Suppressor macrophage treated with lipopolysaccharide for 4 hours (primary cell): ENCODE measurements at places on chromosomes 7 and 10.

- DNase-seq: no peak
These were observed 93.3 kb upstream of the RET start for GRCh38 chr10:42983591-42983990.

DNA sequence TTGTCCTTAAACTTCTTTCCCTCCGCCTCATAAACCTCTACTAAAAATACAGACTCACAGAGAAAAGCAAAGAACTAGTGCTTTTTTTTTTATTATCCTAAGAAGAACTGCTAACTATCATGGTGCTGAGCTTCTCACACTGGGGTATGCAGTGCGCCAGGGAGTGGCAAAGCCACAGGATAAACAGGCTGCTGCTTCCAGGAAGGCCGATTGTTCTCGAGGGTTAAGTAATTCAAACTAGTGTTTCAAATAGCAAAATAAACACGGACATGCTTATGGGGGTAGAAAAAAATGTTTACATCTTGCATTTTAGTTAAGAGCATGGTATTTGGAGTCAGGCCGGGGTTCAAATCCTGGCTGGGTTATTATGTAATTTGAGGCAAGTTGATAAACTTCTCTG lies 157.0 kb downstream of the TAX1BP1 start:
- DNase-seq: no peak

DNA sequence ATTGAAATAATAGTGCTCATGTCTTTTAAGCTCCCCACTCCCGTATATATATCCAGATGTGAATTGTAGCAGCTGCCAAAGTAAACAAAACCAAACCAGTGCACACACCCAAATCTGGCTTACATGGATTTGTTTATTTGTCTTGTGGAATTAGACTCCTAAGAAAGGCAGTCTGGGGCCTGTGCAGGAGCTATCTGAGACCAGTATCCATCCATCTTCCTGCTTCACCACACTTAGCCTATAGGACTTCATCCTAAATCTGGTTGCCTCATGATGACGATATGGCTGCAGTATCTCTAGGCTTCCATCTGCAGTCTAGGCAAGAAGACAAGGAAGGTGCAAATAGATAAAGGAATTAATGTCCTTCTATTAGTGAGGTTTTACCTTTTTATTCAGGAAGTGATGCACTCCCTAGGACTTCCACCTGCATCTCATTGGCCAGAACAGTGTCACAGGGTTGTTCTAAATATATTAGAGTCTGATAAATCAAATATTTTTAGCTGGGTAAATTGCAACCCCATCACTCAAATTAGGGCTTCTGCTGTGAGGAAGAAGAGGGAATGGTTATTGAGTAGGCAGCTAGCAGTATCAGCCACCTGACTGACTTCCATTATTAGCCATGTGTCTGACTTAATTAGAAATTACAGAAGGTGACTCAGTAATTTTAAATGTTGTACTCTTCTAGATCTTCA lies 6.0 kb downstream of the WIPF3 start:
- no peak for DNase-seq

DNA sequence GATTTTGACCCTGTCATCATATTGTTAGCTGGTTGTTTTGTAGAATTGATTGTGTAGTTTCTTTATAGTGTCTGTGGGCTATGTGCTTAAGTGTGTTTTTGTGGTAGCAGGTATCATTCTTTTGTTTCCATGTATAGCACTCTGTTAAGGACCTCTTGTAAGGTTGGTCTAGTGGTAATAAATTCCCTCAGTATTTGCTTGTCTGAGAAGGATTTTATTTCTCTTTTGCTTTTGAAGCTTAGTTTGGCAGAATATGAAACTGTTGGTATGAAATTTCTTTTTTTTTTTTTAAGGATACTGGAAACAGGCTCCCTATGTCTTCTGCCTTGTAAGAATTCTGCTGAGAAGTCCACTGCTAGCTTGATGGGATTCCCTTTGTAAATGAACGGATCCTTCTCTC lies 1073.4 kb downstream of the LRMDA start:
- no peak for DNase-seq

DNA sequence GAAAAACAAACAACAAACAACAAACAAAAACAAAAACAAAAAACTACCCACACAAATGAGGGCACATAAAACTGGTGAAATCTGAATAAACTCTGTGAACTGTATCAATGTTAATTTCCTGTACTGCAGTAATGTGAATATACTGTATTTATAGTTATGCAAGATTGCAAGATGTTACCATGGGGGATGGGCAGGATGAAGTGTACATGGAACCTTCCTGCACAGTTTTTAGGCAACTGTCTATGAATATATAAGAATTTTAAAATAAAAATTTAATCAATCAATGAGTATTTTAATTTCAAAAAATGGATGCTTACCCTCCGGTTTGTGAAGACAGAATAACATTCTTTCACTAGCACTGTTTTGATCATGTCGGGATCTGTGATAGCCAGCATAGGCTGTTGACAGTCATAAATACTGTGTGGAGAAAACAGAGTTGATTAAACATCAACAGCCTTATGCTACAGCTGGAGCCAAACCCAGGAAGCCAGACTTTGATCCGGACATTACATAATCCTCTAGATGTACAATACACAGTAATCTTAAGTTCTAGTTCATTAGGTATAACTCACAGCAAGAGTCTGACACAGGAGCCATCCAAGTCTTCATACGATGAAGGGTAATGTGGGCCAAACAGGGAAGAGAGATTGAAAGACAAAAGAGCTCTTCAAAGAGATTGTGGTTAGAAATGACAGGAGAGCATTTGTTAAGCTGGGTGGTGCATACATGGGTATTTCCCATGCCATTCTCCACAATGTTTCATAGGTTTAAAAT lies 14.8 kb downstream of the CYP3A7 start:
- DNase-seq: no peak

DNA sequence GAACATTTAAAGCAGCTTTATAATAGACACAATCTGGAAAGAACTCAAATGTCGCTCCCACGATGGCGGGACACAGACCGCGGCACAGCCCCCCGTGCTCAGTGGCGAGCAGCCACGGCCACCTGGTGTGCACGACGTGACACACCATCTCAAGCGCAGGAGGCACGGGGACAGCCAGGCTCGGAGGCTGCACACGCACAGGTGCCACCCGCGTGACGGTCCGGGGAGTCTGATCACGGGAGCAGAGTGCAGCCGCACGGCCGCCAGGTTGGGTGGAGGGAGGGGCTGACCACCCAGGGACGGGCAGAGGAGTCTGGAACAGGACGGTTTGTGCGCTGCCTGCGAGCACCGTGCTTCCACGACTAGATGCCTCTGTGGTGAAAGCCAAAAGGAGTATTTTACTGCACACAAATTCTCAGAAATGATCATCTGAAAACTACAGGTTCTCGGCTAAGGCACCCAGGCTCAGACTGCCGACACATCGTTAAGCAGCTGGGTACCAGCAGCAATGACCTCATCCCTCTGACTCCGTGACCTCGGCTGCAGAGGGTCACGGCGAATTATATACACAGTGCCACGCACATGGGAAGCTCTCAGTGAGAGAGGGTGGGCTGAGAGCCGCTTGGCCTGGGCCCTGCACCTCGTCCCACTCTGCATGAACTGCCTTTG lies 7.5 kb upstream of the GPER1 start:
- no peak for DNase-seq

DNA sequence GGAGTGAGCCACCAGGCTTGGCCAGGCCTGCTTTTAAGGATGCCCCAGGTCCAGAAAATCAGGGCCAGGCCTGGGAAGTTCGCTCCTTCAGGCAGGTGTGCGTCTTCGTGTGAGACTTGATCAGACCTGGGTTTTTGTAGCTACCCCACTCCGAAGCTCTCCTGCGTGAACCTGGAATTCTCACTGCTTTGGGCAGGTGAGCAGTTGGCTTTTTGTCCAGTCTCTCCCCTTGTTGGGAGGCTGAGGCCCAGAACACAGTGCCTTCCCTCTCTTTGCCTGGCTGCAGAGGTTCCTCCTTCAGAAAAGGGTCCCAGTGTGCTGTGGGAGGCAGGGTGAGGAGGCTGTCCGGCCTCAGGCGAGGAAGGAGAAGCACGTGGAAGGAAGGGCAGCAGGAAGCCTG lies 27.3 kb downstream of the ZNF783 start:
- DNase-seq: no peak

GRCh38 chr7:86926732-86927131 lies 132.7 kb downstream of the ELAPOR2 start:
- DNase-seq: peak; percentile 53

DNA sequence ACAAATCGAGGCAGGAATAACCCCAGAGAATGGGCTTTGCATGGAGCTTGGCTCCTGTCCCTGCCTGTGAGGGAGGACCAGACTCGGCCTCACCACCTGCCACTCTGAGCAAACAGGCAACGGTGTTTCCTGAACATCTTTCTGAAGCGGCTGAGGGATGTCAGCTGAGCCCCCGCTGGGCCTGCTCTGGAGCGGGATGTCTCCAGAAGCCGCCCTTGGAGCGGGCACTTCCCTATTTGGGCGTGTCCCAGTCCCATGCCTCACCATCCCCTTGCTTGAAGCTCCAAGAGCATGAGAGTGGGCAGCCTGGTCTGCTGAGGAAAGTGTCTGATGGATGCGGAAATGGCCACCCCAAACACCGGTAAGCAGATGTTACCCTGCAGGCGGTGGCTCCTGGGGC lies 10.2 kb downstream of the ALKBH4 start:
- DNase-seq: peak; percentile 40

DNA sequence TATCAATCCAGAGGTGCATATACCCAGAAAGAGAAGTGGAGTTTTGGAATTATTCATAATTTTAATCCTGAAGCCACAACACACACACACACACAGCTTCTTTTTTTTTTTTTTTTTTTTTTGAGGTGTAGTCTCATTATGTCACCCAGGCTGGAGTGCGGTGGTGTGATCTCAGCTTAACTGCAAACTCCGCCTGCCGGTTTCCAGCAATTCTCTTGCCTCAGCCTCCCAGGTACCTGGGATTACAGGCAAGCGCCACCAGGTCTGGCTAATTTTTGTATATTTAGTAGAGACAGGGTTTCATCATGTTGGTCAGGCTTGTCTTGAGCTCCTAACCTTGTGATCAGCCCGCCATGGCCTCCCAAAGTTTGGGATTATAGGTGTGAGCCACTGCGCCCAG lies 35.4 kb downstream of the TET1 start:
- DNase-seq: no peak

DNA sequence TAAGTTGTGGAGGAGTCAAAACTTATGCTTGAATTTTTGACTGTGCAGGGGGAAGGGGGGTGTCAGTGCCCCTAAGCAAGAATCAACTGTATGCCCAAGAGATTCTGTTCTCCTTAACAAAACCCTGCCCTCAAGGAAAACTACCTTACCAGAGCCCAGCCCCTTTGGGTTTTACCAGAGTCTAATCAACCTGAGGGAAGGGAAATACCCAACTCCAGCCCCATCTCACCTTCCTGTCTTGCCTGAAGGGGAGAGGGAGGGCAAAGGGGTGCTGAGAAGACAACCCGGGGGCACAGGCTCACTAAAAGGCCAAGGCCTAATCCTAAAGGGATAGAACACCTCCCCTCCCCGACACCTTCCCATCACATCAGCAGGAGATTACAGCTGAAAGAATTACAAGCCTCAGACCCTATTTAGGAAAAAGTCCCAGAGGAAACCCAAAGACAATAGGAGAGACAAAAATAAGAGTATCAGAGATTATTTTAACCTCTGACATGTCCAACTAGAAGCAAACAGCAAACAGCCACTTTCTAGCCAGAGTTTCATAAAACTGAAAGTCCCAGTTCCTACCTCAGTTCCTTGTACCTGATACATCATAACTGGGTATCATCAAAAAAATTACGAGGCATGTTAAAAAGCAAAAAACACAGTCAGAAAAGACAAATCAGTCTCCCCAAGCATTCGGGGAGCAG lies 26.8 kb upstream of the C7orf33 start:
- DNase-seq: no peak

DNA sequence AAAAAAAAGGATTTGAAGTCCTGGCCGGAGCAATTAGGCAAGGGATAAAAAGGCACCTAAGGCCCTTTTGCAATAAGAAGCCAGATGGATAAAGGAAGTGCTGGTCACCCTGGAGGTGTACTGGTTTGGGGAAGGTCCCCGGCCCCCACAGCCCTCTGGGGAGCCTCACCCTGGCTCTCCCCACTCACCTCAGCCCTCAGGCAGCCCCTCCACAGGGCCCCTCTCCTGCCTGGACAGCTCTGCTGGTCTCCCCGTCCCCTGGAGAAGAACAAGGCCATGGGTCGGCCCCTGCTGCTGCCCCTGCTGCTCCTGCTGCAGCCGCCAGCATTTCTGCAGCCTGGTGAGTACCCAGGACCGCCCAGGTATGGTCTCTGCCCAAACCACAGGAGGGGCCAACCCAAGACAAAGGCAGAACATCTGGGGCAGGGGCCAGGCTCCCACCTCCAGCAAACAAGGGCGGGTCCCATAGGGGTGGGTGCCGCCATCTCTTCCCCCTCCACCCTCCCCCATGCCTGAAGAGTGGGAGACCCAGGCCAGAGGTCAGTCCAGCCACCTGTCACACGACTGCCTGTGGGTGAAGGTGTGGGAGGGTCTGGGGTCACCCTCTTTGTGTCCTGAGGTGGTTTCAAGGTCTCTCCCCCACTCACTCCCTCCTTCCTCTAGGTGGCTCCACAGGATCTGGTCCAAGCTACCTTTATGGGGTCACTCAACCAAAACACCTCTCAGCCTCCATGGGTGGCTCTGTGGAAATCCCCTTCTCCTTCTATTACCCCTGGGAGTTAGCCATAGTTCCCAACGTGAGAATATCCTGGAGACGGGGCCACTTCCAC lies at the start of gene PILRB:
Gene PILRB (plus strand): TSS at position 91 of the 830 bp plus-strand sequence. CDS start 186 bp downstream, at position 277.
- DNase-seq: no peak

DNA sequence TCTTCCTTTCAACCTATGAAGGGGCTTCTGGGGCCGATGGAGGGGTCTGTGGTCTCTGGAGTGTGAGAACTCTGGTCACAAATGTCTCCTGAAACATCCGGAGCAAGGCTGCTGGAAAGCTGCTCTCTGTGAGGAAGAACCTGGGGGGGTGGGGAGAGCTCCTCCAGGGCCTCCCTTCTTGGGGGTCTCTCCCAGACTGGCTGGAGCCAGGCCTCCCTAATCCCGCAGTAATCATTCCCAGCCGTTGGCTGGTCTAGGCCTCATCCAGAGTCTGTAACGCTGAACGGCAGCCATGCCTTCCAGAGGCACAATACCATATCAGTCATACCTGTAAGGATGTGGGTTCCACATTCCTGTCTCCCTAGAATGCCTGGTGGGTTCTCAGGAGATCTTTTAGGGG lies 4.4 kb upstream of the LZTS2 start:
- no peak for DNase-seq

DNA sequence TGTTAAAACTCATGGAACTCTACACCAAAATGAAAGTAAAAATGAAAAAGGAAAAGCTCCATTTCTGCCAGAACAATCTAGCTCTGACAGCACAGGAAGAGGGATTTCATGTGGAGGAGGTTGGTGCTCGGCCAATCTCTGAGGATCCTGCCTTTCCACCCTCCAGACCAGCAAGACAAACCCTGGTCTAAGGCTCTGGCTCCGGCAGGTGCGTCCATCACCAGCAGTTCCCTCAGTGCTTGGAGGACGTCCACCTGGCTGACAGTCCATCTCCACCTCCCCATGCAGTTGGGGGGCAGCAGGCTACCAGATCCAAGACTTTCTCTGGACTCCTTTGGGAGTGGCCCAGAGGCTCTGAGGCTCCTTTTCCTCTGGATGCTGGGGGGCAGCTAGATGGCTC lies 25.0 kb upstream of the LOXL4 start:
- no peak for DNase-seq

DNA sequence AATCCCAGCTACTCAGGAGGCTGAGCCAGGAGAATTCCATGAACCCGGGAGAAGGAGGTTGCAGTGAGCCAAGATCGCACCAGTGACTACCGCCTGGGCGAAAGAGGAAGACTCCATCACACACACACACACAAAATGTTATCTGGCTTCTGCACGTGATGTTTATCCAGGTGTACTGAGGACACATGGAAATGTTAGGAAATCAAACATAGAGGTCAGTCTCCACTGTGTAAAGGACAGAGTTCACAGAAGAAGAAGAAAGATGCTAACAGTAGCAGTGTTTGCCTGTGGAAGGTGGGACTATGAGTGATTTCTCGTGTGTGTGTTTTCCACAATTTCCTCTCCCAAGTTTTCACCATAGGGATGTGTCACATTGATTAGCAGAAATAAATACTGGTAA lies 256.9 kb downstream of the ELMO1 start:
- no peak for DNase-seq
